ENCODE measurements at places on chromosomes 3 and 15. TPM values are rescaled to one million over a fixed set of nuclear protein-coding genes. Genes with fewer than 3 reads are reported as not detected.

GRCh38 chr3:94862703-94863102 is 799.8 kb downstream of the NSUN3 start:
- H3K36me3 ChIP-seq, result no peaks in the 10 kb centered on the region
- H3K4me1 ChIP-seq, result no peaks in the 10 kb centered on the region
- H3K4me3 ChIP-seq, result no peak overlapping the region
- DNase-seq, result no peak
- no peaks in the 10 kb centered on the region for H3K27me3 ChIP-seq

- no peak for DNase-seq
- H3K4me3 ChIP-seq, result no peak overlapping the region
- no peak overlapping the region for H3K27ac ChIP-seq
- H3K36me3 ChIP-seq, result peaks cover 18% of the 10 kb centered on the region
- no peaks in the 10 kb centered on the region for H3K27me3 ChIP-seq
Observed at GRCh38 chr15:85531083-85531482, 150.7 kb downstream of the AKAP13 start.

DNA sequence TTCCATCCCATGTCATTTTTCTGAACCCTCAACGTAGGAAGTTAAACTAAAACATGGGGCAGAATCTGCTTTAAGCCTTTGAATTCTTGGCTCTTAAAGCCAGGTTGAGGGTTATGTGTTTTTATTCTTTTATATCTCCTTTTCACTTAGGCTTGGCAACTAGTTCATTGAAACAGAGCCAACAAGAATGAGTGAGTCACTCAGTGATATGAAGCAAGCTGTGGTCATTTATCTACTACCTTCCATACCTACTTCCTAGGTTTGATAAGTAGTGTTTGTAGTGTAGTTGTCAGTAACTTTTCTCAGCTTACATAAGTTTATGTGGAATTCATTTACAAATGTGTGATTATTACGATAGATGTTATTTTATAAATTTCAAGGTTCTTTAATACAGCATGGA is 67.4 kb downstream of the SNRPN start:
- H3K4me3 ChIP-seq, result no peak overlapping the region
- H3K36me3 ChIP-seq, result peaks cover 48% of the 10 kb centered on the region
- H3K27ac ChIP-seq, result no peak overlapping the region
- no peak for DNase-seq

- H3K27ac ChIP-seq, result no peak overlapping the region
- no peaks in the 10 kb centered on the region for H3K4me1 ChIP-seq
- no peak overlapping the region for H3K4me3 ChIP-seq
- H3K27me3 ChIP-seq, result no peaks in the 10 kb centered on the region
Observed at GRCh38 chr3:174483254-174483653, 375.9 kb upstream of the NAALADL2 start.

- H3K27me3 ChIP-seq, result peaks cover 4% of the 10 kb centered on the region
- no peak overlapping the region for H3K27ac ChIP-seq
- H3K36me3 ChIP-seq, result no peaks in the 10 kb centered on the region
- H3K4me3 ChIP-seq, result no peak overlapping the region
Observed at GRCh38 chr15:81071120-81071519, 63.0 kb upstream of the CFAP161 start.

GRCh38 chr3:107633327-107634098 is 110.8 kb downstream of the BBX start:
- no peaks in the 10 kb centered on the region for H3K36me3 ChIP-seq
- no peak overlapping the region for H3K4me3 ChIP-seq

DNA sequence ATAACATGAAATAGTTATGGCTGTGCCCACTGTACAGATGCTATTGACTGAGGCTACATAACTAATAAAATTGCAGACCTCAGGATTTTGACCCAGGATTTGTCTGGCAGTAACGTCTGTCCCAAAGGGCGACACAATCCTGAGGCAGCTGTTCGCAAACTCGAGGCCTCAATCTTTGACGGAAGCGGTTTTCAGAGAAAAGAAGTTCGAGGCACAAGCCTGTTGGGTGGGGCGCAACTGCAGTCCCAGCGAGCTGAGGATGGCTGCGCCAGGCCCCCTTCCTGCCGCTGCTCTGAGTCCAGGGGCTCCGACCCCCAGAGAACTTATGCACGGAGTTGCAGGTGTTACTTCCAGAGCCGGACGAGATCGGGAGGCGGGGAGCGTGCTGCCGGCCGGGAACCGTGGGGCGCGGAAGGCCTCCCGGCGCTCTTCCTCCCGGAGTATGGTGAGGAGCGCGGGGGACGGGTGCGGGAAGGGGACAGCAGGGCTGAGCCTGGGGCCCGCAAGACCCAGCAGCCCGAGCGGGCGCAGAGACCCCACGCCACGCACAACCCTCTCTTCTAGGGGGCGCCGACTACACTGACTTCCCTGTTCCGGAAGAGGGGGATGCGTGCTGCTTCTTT is at the start of gene PARP15:
PARP15 (plus strand) TSS at position 242 of the 623 bp plus-strand sequence; CDS start at position 260, 18 bp downstream.
- peaks cover 18% of the 10 kb centered on the region for H3K4me1 ChIP-seq
- H3K27me3 ChIP-seq, result no peaks in the 10 kb centered on the region
- peak within 1 kb of the TSS; percentile 56 for H3K4me3 ChIP-seq
- H3K27ac ChIP-seq, result no peak within 1 kb of the TSS
- DNase-seq, result no peak

- DNase-seq, result no peak
- peak overlapping the region; percentile 77 for H3K4me3 ChIP-seq
- no peaks in the 10 kb centered on the region for H3K36me3 ChIP-seq
Observed at GRCh38 chr15:39921274-39921638, 1.2 kb upstream of the GPR176 start.

GRCh38 chr3:42780892-42781700 is 8.0 kb upstream of the CCDC13 start:
- no peak for DNase-seq
- H3K4me1 ChIP-seq, result peaks cover 88% of the 10 kb centered on the region
- peaks cover 26% of the 10 kb centered on the region for H3K36me3 ChIP-seq
- H3K27me3 ChIP-seq, result no peaks in the 10 kb centered on the region

GRCh38 chr3:194768586-194768985 is 82.9 kb downstream of the FAM43A start:
- H3K36me3 ChIP-seq, result no peaks in the 10 kb centered on the region
- H3K4me1 ChIP-seq, result peaks cover 21% of the 10 kb centered on the region
- peak overlapping the region; percentile 45 for H3K4me3 ChIP-seq

GRCh38 chr3:69491975-69492374 is 106.1 kb upstream of the FRMD4B start:
- no peak overlapping the region for H3K27ac ChIP-seq
- no peaks in the 10 kb centered on the region for H3K4me1 ChIP-seq
- H3K36me3 ChIP-seq, result no peaks in the 10 kb centered on the region
- no peak for DNase-seq
- H3K27me3 ChIP-seq, result no peaks in the 10 kb centered on the region

DNA sequence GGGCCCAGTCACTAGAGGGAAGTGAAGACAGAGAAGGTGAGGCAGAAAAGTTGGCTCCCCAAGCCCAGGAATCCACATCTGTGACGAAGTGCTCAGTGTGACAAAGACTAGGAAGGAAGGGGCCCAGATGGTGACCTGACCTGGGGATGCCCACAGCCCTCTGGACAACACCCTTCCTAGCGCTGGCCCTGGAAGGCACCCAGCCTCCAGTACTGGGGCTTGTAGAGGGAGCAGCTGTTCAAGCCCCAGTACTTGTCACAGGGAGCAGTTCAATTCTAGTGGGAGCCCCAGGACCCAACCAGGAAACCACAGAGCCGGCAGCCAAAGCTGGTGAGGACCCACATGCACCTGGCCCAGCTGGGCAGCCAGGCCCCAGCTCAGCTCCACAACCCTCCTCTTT is 190.8 kb downstream of the XXYLT1 start:
- no peak overlapping the region for H3K4me3 ChIP-seq
- H3K27me3 ChIP-seq, result no peaks in the 10 kb centered on the region
- no peak for DNase-seq
- no peak overlapping the region for H3K27ac ChIP-seq
- H3K36me3 ChIP-seq, result no peaks in the 10 kb centered on the region

- H3K4me1 ChIP-seq, result peaks cover 46% of the 10 kb centered on the region
- no peak for DNase-seq
- H3K4me3 ChIP-seq, result no peak overlapping the region
- peaks cover 6% of the 10 kb centered on the region for H3K36me3 ChIP-seq
Observed at GRCh38 chr15:40051616-40052415, 12.8 kb upstream of the SRP14 start.

DNA sequence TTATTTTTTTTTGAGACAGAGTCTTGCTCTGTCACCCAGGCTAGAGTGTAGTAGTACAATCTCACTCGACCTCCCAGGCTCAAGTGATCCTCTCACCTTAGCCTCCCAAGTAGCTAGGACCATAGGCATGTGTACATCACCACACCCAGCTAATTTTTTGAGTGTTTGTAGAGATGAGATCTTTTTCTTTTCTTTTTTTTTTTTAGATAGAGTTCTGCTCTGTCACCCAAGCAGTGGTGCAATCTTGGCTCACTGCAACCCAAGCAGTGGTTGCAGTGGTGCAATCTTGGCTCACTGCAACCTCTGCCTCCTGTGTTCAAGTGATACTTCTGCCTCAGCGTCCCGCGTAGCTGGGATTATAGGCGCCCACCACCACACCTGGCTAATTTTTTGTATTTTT is 5.2 kb downstream of the CEP97 start:
- DNase-seq, result no peak
- no peaks in the 10 kb centered on the region for H3K27me3 ChIP-seq
- H3K27ac ChIP-seq, result no peak overlapping the region
- H3K4me3 ChIP-seq, result no peak overlapping the region

- peaks cover 13% of the 10 kb centered on the region for H3K4me1 ChIP-seq
- no peaks in the 10 kb centered on the region for H3K27me3 ChIP-seq
- H3K36me3 ChIP-seq, result no peaks in the 10 kb centered on the region
- no peak overlapping the region for H3K4me3 ChIP-seq
- no peak for DNase-seq
- no peak overlapping the region for H3K27ac ChIP-seq
Observed at GRCh38 chr3:58215317-58216025, 4.7 kb upstream of the DNASE1L3 start.

DNA sequence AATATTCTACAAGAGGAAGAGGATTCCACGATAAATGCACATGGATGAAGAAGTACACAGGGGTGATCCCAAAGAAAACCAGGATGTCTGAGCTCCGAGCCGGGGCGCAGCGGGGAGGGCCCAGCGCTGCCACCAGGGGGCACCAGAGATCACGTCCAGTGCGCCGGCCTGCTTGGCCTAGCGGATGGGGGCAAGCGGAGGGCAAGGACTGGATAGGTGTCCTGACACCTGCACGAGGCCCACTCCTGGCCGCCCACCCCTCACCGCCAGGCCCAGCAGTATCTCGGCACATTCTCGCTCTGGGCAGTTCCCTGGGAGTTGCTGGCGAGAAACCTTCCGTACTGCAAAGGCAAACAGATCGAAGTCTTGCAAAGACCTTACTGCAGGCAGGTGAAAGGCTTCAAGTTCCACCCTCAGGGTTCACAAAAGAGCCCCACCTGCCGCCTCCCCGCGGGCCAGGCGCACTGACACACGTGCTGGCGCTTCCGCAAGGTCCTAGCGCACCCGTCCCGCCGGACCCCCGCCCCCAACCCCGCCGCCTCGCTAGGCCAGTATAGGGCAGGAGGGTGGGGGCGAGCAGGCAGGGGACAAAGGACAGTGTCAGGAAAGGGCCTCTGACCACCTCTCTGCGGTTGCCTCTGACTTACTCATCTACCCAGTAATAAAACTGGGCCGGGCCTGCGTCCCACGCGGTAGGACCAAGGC is 3.3 kb downstream of the ANKRD63 start:
- DNase-seq, result no peak
- H3K27me3 ChIP-seq, result peaks cover 76% of the 10 kb centered on the region
- H3K4me3 ChIP-seq, result peak overlapping the region; percentile 31
- no peak overlapping the region for H3K27ac ChIP-seq

GRCh38 chr3:165347526-165347925 is 151.3 kb upstream of the SLITRK3 start:
- no peak overlapping the region for H3K4me3 ChIP-seq
- no peaks in the 10 kb centered on the region for H3K36me3 ChIP-seq
- no peak for DNase-seq
- no peaks in the 10 kb centered on the region for H3K27me3 ChIP-seq
- H3K4me1 ChIP-seq, result no peaks in the 10 kb centered on the region

- no peaks in the 10 kb centered on the region for H3K27me3 ChIP-seq
- peaks cover 59% of the 10 kb centered on the region for H3K4me1 ChIP-seq
- no peak for DNase-seq
Observed at GRCh38 chr3:15316998-15317435, 15.4 kb downstream of the SH3BP5 start.

DNA sequence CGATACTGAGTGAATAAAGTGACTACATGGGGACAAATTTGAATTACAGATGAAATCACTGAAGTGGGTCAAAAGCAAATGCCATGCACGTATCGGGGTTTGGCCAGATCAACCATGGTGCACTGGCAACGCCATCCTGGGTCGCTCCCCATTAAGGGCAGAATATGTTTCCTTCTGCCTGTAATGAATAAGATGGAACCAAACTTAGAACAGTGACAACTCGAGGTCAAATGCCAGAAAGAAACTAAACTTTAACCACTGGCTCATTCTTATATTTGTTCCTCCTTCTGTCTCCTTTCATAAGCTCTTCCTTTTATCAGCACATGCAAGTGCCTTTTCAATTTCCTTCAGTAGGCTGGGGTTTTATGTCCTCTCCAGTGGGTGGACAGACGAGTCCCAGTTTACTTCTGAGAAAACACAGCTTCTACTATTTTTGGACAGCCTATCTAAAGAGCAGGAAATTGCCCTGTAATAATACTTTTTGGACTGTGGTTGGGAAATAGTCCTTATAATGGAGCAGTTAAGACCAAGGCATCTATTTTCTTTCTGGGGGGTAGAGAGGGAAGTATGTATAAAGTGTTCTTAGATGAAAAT is 61.4 kb downstream of the WHAMM start:
- H3K4me1 ChIP-seq, result no peaks in the 10 kb centered on the region
- H3K4me3 ChIP-seq, result no peak overlapping the region
- H3K27ac ChIP-seq, result no peak overlapping the region
- H3K36me3 ChIP-seq, result peaks cover 16% of the 10 kb centered on the region
- H3K27me3 ChIP-seq, result no peaks in the 10 kb centered on the region
- no peak for DNase-seq

DNA sequence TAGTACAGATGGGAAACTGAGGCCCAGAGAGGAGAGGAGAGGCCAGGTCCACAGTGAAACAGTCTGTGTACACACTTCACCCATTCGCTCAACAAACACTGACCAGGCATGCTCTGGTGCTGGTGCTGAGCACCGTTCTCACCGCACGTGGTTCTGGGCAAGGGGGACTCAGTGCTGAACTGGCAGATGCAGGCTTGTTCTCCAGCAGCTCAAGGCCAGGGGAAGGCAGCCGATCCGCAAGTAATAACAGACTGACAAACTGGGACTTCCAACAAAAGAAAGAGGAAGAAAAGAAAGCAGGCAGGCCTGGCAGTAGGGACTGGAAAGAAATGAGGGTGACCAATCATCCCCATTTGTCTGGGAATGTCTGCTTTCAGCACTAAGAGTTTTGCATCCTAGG is 25.6 kb upstream of the LINGO1 start:
- H3K36me3 ChIP-seq, result no peaks in the 10 kb centered on the region
- H3K4me1 ChIP-seq, result no peaks in the 10 kb centered on the region
- no peak for DNase-seq

- H3K4me1 ChIP-seq, result peaks cover 29% of the 10 kb centered on the region
- H3K27me3 ChIP-seq, result no peaks in the 10 kb centered on the region
- H3K27ac ChIP-seq, result peak overlapping the region; percentile 13
- H3K4me3 ChIP-seq, result no peak overlapping the region
- no peak for DNase-seq
Observed at GRCh38 chr3:73028803-73029202, 32.2 kb downstream of the PPP4R2 start.

Gene EHHADH
- total RNA-seq, result 2.1 TPM

Gene HRG
- total RNA-seq, result not detected

Gene P4HTM
- total RNA-seq, result 25.3 TPM

Gene LIPH
- total RNA-seq, result 0.06 TPM

Gene NMB
- total RNA-seq, result 3.6 TPM

Gene MST1R
- total RNA-seq, result 6.6 TPM

Gene SLC2A2
- total RNA-seq, result not detected

Gene LAMB2
- total RNA-seq, result 1,229 TPM

Gene ABCC5
- 20.2 TPM for total RNA-seq

Gene KLF15
- 84.7 TPM for total RNA-seq
